ENCODE measurements at places on chromosomes 6 and 20.
A peak's percentile ranks its signal among the peaks of the same experiment; 100 is the strongest.

GRCh38 chr6:89662659-89663223, 24.2 kb upstream of the LYRM2 start:
- no peak for DNase-seq

DNA sequence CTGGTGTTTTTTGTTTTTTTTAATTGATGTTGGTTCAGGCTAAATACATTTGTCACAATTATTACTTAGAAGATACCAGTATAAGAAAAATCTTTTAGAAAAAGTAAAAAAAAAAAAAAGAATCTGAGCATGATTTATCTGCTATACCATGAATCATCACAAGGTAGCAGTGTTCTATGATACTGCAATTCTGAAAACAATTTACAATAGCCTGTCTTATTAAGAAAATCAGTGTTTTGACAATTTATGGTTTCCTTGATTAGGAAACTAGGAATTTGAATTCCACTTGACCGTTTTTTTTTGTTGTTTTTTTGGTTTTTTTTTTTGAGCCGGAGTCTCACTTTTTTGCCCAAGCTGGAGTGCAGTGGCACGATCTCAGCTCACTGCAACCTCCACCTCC, 9.3 kb upstream of the MAK start:
- DNase-seq = no peak

GRCh38 chr20:32555584-32555983, 29.5 kb downstream of the NOL4L start:
- DNase-seq = no peak

- DNase-seq = peak; percentile 62
Observed at GRCh38 chr20:49888212-49889000, 26.9 kb downstream of the SPATA2 start.

GRCh38 chr6:45657226-45657625, 279.5 kb upstream of the SUPT3H start:
- DNase-seq = no peak

GRCh38 chr20:11394145-11394833, 523.4 kb upstream of the BTBD3 start:
- DNase-seq = no peak

GRCh38 chr6:156948807-156949206, 171.6 kb downstream of the ARID1B start:
- DNase-seq = no peak

DNA sequence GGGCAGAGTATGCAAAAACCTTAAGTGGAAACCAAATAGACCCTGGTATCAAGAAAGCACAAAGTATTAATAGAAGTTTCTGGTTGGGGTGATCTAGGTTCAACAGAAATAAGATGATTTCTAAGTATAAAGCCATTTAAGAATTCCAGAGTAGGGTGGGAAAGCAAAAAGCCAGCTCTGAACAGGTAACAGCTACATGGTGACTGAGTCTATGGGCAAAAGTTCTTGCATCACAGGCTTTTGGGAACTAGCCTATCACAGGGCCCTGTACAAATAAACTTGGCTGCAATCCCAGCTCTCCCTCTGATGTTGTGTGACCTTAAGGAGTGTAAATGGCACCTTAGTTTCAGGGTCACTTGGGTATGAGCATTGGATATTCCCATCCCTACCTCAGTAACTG, 5.5 kb downstream of the TCF19 start:
- no peak for DNase-seq

GRCh38 chr6:49888742-49889431, 22.6 kb upstream of the CRISP1 start:
- no peak for DNase-seq

DNA sequence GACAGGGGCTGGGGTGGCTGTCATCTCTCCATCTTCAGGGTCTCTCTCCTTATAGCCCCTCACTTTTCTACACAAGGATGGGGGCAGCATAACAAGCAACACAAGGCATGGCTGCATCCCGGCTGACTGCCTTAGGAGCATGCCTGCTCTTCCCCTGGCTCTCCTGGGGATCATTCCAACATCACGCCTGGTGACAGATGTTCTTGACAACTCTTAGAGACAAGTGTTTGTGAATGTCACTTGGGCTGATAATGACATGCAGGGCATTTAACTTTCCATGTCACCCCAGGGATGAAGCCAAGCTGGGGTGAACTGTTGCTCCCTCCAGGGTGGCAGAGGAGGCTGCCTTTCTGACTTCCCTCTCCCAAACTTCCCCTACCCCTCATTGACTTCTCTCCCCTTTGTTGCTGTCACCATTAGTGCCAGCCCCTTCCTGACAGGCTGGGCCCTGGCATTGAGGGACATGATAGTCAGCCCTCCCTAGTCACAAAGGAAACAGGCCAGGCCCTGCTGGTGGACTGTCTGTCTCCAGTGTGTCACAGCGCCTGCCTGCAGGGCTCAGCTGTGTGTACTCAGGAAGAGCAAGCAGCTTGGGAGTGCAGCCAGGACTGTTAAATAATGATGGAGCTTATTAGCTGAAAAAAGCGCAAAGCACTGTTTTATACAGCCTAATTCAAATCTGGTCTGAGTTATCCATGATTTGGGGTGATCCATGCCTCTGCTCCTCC, 161.8 kb downstream of the LRFN2 start:
- DNase-seq = no peak

DNA sequence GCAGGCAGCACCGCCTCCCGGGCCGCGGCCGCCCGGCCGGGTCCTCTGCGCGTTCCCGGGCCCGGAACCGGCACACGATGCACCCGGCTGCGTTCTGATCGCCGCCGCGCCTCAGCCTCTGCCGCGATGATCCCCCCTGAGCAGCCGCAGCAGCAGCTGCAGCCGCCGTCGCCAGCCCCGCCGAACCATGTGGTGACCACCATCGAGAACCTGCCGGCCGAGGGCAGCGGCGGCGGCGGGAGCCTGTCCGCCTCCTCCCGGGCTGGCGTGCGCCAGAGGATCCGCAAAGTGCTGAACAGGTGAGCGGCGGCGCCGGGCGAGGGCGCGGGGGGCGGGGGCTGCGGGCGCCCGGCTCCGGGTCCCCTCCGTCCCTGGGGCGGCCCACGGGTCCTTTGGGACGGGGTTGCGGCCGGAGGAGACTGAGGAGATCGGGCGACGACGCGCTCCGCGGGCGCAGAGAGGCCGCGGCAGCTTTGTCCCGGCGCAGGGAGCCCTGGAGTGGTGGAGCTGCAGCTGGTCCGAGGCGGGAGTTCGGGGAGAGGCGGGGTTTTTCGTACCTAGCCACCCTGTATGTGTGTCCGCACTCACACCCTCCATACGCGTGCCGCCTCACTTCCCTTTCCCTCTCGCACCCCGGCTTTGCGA, 659 bp downstream of the SLC35F1 start:
- no peak for DNase-seq

GRCh38 chr6:72272958-72273357, 348.9 kb upstream of the KCNQ5 start:
- no peak for DNase-seq

GRCh38 chr6:7590918-7591302, 912 bp downstream of the SNRNP48 start:
- no peak for DNase-seq

DNA sequence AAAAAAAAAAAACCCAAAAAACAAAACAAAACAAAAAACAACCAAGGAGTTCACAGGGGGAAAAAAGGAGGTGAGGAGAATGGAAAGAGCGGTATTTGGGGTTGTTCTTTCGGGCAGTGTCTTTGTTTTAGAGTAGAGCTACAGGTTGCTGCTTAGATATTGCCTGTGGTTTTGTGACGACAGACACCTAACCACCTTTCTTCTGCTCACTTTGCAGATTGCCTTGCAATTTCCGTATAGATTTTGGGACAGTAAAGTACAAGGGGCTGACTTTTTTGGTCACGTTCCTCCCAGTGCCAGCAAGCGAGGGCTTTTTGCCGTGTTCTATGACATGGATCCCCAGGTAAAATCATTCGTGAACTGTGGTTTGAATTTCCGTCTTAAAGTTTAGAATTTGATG, 50.9 kb downstream of the DEK start:
- no peak for DNase-seq

DNA sequence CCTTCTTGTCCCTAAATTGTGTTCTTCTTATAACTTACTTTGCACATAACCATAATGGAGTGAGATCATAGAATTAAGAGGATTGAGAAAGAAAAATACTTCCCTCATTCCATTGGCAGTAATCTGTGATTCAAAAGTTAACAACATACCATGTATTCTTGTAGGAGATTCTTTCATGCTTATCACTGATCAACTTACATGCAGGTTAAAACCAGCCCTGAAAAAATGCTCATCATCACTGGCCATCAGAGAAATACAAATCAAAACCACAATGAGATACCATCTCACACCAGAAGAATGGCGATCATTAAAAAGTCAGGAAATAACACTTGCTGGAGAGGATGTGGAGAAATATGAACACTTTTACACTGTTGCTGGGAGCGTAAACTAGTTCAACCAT, 36.5 kb upstream of the GFRAL start:
- DNase-seq = no peak

DNA sequence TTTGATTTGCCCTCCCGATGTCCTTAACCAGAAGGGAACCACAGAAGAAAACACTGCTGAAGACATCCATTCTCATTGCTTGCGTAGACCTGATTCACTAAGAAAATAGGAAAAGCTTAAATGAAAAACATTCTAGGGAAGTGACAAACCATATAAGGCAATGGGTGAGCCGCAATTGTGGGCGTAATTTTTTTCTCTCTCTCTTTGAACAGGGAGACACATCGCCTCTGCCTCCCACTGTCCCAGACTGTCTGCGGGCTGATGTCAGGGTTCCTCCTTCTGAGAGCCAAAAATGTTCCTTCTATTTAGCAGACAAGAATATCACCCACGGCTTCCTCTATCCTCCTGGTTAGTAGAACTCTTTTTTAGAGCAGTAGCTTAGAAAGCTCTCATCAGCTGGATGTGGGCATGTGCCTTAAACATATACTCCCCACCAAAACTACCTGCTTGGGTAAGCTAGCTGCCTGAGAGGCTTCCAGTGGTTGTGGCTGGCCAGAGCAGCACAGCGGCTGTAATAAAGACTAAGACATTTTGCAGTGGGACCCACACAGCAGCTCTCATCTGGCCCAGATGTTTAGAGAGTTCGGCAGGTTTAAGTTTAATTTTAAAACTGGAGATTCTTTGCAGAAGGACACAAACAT, 22.7 kb upstream of the CTAGE9 start:
- DNase-seq = peak; percentile 49

DNA sequence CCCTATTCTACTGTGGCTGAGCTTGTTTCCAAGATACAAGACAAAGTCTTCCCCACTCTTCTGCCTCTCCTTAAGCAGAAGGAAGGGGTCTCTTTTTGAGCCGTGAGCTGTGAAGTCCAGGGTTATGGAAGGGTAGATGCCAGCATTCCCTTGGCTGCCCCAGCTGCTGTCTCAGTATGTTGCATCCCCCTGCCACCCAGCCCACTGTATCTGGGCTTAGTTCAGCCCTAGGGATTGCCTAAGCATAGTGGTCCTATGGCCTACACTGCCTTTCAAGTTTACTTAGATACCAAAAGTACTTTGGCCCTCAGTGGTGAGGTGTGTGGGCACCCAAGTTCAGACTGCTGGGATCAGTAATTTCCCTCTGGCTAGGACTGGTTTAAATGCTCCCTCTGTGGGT, 421.9 kb upstream of the KHDRBS2 start:
- no peak for DNase-seq

GRCh38 chr6:142444881-142445301, 143.1 kb downstream of the ADGRG6 start:
- no peak for DNase-seq

Measured in caudate nucleus (tissue), 63 donors.